ENCODE measurements at places on chromosomes 2 and 18.

- DNase-seq: no peak
Observed at GRCh38 chr2:236394571-236394970, 130.4 kb upstream of the ASB18 start.

DNA sequence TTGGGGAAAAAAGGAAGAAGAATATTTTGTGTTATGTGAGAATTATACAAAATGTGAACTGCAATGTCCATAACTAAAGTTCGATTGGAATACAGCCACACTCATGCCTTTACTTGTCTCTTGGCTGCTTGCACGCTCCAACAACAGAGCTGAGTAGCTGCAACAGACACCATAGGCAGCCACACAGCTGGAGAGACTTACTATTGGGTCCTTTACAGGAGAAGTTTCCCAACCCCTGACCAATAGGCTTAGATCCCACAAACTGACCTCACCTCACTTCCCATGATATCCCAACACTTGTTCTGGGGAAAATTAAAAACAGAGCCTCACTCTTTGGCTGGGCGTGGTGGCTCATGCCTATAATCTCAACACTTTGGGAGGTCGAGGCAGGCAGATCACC lies 213.8 kb downstream of the SH3BP4 start:
- DNase-seq: no peak

DNA sequence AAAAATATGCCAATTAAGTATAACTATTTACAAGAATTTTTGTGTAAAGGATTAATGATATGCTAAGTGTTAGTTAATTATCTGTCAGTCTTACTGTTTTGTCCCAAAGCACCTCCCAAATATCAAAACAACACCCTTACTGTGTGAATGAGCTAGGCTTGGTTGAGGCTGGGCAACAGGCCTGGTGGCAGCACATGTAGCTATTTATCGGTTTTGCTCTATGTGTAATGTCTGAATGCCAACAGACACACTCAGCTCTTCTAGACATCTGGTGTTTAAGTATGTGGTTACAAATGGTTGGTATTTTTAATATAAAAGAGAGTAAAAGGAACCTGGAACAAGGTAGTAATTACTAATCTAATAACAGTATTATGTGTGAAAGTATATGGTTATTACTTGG lies 175.3 kb downstream of the RAB3GAP1 start:
- no peak for DNase-seq

DNA sequence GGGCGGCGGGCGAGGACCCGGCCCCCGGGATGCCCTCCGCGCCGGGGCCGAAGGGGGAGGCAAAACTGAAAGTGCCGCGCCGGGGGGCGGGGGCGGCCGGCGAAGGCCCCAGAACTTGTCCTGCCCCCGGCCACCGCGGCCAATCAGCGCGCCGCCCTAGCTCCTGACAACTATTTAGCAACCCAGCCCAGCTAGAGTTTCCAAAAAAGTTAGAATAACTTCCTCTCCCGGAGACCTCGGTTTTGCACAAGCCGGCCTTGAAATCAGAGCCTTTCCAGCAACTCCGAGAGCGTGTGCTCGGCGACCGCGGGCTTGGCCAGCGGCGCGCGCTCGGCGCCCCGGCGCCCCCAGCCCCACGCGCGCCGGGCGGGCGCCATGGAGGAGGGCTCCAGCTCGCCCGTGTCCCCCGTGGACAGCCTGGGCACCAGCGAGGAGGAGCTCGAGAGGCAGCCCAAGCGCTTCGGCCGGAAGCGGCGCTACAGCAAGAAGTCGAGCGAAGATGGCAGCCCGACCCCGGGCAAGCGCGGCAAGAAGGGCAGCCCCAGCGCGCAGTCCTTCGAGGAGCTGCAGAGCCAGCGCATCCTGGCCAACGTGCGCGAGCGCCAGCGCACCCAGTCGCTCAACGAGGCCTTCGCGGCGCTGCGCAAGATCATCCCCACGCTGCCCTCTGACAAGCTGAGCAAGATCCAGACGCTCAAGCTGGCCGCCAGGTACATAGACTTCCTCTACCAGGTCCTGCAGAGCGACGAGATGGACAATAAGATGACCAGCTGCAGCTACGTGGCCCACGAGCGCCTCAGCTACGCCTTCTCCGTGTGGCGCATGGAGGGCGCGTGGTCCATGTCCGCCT lies at the start of gene TWIST2:
Gene TWIST2 (plus strand): TSS at position 245 of the 850 bp plus-strand sequence. CDS start 131 bp downstream, at position 376.
- DNase-seq: peak; percentile 39

- DNase-seq: no peak
Observed at GRCh38 chr18:57122936-57123510, 23.9 kb upstream of the BOD1L2 start.

GRCh38 chr18:8686611-8687010 lies 18.7 kb upstream of the MTCL1 start:
- no peak for DNase-seq

GRCh38 chr2:33040541-33040940 lies 93.8 kb downstream of the LTBP1 start:
- no peak for DNase-seq

GRCh38 chr2:228802181-228803071 lies 468.7 kb downstream of the PID1 start:
- DNase-seq: no peak

DNA sequence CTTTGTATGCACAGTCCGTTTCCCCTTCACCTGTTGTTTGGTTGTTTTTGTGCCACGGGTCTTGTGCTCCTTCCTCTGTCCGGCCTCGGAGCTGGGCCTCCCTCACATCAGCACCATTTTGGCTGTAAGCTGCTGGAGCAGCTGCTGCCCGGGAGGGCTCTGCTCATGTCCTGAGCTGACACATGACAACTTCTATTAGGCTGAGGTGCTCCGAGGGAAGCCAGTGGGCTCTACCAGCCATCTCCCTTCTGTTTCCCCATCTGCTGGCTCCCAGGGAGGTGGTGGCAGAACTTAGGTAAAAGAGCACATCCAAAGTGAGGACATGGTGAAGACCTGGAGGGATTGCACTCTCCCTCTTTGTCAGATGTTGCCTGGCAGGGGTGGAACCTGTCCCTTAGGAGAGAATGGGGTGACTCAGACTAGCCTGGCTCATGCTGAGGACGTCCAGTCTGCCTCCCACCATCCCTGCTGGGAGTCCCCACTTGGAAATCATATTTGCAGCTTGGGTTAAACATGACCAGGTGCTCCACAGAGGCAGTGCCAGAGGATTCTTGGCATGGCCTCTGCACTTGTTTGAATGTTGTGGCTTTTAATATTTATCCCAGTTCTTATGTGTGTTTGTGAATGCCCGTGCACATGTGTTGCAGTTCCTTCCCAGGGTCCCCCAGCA lies 49.8 kb upstream of the TNP1 start:
- no peak for DNase-seq

GRCh38 chr2:69954084-69954483 lies 7.3 kb downstream of the ASPRV1 start:
- DNase-seq: no peak

DNA sequence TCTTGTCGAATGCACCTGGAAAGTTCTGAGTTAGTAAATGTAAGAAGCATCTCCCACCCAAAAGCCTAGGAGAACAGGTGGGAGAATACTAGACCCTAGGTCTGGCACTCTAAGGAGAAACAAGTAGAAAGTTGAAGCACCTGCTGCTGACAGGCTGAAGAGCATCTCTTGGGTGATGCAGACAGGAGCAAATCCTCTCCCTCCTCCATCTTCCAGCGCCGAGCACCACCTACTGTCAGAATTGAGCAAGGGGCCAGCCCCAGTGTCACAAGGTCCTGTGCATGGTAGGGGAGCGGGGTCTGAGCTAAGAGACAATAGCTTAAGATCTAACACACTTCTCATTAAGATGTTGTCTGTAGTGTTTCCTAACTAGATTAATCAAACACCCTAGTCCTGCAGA lies 52.9 kb downstream of the HK2 start:
- no peak for DNase-seq

GRCh38 chr18:11857177-11857887 lies 6.1 kb downstream of the CHMP1B start:
- no peak for DNase-seq

- DNase-seq: no peak
Observed at GRCh38 chr2:172612051-172612450, 56.2 kb downstream of the PDK1 start.

- DNase-seq: no peak
Observed at GRCh38 chr2:55871637-55872036, 51.9 kb downstream of the EFEMP1 start.

GRCh38 chr18:8300751-8301410 lies 308.4 kb upstream of the RAB12 start:
- no peak for DNase-seq

GRCh38 chr2:150120326-150120955 lies 367.0 kb downstream of the RND3 start:
- no peak for DNase-seq

GRCh38 chr2:98734162-98734561 lies 3.2 kb upstream of the MGAT4A start:
- DNase-seq: no peak

DNA sequence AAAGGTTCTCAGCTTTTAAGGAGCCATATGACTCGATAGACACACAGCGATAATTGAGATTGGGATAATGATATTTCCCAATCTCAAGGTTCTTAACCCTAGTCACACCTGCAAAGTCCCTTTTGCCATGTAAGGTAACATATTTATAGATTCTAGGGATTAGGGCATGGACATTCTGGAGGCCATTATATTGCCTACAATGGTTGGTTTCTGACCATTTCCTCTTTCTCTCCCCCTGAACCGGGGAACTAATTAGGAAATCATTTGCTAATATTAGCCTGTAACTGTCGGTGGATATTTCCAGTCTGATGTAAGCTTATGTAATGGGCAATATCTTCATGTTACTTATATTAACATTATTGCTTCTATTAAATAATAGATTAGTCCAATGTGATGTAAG lies 40.8 kb upstream of the ARHGAP15 start:
- no peak for DNase-seq

GRCh38 chr2:178767094-178768060 lies 39.8 kb downstream of the TTN start:
- DNase-seq: no peak

DNA sequence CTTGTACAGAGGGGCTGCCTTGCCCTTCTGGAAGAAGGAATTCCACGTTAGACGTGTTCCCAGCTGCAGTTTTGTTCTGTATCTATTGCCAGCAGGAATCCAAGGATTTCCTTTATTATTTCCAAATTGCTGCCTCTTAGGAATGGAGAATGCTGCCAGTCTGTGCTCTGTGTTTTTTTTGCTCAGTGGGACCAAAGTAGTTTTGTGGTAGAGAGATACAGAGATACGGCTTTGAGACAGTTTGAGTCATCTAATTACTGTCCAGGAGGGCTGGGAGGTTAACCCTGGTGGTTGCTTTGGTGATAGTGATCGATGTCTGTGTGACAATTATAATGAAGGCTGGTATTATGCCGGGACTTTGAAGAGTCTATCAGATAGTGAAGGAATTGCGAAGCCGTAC lies 26.3 kb downstream of the ASAP2 start:
- DNase-seq: no peak

GRCh38 chr18:28177828-28178635 lies 1.1 kb upstream of the CDH2 start:
- DNase-seq: peak; percentile 73

GRCh38 chr2:19686439-19686838 lies 215.3 kb downstream of the TTC32 start:
- DNase-seq: no peak

DNA sequence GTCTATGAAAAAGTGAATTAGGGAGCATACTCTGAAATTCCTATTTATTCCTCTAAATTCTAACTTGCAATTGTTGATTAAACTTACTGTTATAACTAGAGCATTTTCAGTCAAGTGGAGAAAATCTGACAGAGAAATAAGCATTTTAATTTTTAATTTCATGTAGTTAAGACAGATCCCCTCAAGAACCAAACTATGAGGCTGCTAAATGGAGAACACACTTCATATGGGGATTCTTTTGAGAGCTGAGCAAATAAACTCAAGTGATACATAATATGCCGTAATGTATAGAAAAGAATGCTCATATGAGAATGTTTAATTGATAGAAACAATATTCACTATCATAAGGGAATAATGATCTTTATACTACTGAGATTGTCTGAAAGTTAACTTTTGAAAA lies 340.8 kb downstream of the ERBB4 start:
- no peak for DNase-seq

DNA sequence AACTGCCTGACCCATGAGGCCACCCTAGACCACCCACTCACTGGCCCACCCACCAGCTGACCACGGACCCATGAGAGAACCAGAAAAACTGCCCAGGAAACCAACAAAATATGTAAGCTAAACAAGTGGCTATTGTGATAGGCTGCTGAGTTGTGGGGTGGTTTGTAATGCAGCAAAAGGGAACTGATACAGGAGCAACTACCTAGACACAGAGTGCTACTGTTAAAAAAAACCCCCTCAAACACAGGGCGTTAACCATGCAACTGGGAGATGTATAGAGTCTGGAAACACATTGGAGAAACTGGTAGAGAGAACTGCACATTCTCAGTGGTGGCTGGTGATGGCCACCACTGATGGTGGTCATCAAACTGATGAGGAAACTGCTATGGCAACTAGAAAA lies 206.3 kb upstream of the GYPC start:
- DNase-seq: no peak

DNA sequence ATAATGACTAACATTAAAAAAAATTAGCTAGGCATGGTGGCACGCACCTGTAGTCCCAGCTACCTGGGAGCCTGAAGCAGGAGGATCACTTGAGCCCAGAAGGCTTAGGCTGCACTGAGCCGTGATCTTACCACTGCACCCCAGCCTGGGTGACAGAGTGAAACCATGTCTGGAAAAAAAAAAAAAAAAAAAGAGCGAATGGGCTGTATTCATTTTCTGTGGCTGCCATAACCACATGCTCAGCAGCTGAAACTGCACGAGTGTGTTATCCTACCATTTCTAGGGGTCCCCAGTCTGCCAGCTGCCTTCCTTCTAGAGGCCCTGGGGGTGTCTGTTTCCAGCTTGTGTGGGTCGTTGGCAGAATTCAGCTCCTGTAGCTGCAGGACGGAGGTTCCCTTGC lies 247.8 kb downstream of the EIPR1 start:
- DNase-seq: no peak

DNA sequence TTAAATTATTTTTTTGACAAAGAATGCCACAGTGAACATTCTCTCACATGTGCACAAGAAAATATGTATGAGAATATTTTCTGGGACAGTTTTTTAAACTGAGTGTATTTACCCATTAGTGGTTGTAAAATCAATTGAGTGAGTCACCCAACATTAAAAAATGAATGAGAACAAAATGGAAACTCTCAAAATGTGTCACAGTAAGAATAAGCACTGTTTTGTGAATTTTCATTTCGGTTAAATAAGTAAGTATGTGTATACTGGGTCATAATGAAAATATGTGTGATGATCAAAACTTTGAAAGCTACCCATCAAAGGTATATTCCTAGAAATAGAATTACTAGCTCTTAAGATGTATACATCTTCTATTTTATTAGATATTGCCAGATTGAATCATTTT lies 11.6 kb downstream of the BABAM2 start:
- DNase-seq: no peak

DNA sequence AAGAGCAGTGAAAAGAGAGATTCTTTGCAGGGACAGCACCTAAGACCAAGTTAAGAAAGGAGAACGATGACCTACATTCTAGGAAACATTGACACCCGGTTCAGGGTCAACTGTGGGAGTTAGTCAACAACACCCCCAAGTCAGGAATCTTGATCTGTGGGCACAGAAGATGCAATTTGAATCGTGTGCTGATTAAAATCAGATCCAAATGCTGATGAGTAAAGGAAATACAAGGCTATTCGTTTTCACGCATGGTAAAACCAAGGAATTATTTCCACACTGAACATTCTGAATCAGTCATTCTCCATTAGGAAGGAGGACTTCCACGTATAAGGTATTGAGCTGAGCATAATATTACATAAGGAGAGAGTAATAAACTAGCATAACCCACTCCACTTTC lies 124.2 kb downstream of the COPS8 start:
- DNase-seq: no peak

GRCh38 chr2:15560988-15561573 lies at the start of gene NBAS:
Gene NBAS, minus strand, starts transcription at chr2:15561334. Its CDS starts 30 bp downstream, at chr2:15561304.
- peak; percentile 83 for DNase-seq

Data from neural crest cell (in vitro differentiated cells).